Right renal pelvis (tissue), 4 donors: ENCODE measurements at places on chromosomes 16 and 17.
A peak's percentile ranks its signal among the peaks of the same experiment; 100 is the strongest.

GRCh38 chr17:59331929-59332748, 684 bp downstream of the YPEL2 start:
- no peak for DNase-seq

GRCh38 chr17:34219405-34219804, 35.7 kb upstream of the CCL2 start:
- DNase-seq: no peak

DNA sequence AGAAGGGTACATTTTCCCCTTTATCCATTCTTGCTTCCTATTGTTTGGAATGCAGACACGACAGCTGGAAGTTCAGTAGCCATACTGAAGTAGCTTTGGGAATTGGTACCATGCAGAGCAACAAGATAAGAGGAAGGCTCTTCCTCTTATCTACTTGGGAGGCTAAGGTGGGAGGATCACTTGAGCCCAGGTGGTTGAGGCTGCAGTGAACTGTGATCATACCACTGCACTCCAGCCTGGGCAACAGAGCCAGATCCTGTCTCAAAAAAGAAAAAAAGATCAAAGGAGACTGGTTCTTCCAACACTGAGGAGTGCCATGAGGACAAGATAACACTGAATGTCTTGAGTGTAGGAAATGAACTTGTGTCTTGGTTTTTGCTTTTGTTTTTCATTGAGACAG, 16.0 kb upstream of the RANGRF start:
- DNase-seq: no peak

DNA sequence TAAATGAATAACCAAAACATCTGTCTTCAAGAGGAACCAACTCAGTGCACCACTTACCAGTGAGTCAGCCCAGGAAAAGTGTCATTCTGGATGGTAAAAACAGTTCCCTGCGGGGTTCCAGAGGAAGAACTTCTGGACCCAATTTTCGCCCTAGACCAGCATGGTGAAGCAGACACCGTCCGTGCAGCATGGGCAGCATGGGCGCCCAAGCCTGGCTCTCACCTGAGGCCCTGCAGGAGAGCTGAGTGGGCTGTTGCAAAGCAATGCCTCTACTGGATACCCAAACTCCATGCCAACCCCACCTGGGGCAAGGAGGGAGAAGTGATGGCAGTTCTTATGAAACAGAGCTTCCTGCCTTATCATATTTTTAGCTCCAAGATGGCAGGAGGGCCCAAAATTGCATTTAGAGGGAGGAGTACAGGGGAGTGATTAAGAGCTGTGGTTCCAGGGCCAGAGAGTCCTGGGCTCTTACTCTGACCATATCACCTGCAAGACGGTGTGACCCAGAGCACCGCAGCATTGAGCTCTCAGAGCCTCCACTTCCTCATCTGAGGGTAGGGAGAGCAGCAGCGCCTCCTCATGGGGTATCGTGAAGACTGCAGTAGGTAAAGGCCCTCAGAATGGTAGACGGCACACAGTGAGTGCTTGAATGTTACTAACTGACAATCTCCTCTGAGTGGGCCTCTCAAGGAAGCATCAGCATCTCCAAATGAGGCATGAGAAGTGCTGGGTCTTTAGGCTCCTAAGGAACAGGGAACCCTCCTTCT, 16.6 kb upstream of the INPP5K start:
- no peak for DNase-seq

DNA sequence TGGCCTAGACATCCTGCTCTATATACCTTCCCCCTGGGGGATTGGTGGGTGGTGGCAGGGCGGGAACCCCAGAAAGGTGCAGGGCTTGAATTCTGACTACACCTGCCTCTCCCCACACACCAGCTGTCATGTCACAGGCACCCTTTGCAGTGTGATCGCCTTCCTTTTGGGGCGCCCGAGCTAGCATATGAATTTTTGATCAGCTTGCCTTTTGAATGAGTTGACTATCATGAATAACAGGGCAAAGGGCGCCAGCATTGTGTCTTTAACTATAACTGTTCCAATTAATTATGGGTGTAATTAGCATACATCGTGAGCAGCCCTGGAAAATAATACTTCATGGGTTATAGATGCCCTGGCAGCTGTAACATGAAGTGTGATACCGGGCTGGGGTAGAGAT, 72.7 kb downstream of the CYLD start:
- no peak for DNase-seq

DNA sequence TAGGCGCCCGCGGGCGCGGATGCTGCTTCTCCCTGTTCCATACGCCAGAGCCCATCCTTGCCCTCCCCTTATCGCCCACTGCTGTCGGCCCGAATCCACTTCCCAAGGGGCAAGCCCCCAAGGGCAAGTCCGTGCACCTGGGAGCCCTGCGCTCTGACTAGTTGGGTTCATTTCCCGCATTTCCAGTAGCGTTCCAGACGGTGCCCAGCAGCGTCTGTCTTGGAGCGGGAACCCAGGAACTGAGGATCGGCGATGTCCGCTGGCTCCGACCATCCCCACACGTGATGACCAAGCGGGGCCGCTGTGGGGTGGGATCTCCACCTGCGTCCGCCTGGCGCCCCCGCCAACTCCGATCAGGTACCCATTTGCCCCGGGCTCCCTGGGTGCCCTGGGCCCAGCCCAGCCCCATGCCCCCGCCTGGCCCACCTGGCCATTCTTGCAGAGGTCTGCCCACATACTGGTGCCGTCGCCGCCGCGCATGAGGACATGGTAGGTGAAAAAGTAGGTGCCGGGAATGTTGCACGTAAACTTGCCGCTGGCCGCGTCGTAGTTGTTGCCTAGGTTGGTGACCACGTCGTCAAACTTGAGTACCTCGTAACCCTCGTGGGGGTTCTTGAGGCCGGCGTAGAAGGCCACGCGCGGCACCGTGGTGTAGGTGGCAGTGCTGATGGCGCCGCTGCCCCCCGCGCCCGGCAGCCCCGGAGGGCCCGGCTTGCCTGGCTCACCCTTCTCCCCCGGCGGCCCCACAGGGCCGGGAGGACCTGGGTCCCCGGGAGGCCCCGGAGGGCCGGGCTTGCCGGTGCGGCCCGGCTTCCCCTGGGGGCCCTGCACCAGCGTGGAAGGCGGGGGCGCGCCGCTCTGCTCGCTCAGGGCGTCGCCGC, 837 bp downstream of the C1QL1 start:
- no peak for DNase-seq

- no peak for DNase-seq
These were observed at the start of gene SEPTIN1 for GRCh38 chr16:30382111-30382881. Gene SEPTIN1 (minus strand): TSS chr16:30382561. CDS start chr16:30382542, 19 bp downstream.

DNA sequence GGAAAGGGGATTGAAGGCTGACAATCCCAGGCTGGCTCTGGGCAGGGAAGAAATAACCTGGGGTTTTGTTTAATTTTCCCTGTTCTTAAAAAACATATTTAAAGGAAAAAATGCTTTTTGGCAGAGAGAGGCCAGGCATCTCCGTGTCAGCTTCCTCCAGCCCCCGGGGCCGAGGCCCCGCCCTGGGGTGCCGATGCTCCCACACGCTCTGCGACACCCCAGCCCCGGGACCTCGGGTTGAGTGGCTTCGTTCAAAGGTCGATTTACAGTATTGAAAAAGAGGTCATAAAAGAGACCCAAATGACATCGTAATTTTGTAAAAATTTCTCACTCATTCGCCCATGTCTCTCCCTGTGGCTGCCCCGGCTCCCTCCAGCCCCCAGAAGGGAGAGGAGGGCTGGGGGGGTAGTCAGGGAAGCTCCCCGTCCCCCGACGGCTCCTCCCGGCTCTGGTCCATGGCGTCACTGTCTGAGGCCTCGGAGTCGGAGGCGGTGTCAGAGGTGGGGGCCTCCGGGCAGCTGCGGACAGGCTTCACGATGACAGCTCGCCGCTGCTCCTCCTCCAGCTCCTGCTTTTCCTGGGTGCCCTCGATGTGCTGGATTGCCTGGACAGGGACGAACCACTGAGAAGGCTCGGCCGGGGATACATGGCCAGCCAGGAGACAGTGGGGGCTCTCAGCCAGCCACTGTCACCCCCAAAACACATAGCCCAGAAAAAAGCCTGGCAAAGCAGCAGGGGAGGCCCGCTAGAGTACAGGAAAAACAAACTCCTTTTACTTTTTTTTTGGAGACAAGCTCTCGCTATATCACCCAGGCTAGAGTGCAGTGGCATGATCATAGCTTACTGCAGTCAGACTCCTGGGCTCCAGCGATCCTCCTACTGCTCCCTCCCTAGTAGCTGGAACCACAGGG, 14.9 kb downstream of the TFAP4 start:
- DNase-seq: no peak

DNA sequence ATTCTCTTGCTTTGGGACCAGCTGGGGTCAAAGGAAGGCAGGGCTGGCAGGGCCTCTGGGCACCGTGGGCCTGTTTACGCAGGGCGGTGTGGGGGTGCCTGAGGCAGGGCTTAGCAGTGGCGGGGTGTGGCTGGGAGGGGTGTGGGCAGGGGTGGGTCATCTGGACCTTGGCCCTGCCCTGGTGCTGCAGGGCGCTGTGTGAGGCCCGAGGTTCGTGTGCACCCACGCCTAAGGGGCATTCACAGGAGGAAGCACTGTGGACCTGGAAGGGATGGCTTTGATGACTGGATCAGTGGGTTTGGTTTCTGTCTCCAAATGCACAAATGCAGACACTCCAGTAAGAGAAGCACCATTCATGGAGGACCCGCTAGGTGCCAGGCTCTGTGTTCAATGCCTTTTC, 37.3 kb downstream of the BCO1 start:
- DNase-seq: no peak

GRCh38 chr17:71516149-71516548, 604.7 kb upstream of the SOX9 start:
- DNase-seq: no peak

DNA sequence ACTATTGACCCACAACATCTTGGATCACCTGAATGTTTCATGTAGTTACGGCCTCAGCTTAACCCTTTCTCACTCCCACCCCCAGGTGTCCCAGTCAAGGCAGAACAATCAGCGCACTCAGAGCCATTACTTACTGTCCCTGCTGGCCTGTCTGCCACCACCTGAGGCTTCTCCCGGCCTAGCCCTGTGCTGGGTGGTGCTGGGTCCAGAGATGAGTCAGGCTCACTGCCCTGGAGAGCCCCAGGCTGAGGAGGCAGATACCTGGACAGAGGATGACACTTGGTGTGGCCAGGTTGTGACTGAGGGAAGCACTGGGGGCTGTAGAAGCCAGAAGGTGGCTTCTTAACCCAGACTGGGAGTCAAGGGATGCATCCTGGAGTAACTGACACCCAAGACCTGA, 4.0 kb upstream of the SLC5A2 start:
- no peak for DNase-seq

DNA sequence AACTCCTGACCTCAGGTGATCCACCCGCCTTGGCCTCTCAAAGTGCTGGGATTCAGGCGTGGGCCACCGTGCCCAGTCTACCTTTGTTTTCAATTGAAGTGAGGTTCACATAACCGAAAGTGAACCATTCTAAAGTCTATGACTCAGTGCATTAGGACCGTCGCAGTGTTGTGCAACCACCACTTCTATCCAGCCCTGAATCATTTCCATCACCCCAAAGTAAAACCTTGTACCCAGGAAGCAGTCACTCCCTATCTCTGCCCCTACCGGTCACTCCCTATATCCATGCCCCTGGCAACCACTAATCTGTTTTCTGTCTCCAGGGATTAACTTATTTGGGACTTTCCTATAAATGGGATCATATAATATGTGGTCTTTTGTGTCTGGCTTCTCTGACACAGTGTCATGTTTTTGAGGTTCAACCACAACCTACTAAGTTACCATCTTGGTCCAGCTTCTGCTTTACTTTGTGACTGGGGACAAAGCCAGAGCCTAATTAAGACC, 28.3 kb upstream of the CDC42EP4 start:
- no peak for DNase-seq

DNA sequence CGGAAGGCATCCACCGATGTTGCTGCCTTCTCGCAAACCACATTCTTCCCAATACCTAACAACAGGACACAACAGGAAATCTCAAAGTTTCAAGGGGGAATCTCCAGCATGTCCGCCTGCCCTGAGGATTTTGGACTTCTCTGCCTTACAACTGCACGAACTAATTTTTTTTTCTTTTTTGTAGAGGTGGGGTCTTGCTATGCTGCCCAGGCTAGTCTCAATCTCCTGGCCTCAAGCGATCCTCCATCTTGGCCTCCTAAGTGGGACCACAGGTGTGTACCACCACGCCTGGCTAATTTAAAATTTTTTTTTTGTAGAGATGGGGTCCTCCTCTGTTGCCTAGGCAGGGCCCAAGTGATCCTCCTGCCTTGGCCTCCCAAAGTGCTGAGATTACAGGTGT, 9.4 kb downstream of the C16orf86 start:
- no peak for DNase-seq

DNA sequence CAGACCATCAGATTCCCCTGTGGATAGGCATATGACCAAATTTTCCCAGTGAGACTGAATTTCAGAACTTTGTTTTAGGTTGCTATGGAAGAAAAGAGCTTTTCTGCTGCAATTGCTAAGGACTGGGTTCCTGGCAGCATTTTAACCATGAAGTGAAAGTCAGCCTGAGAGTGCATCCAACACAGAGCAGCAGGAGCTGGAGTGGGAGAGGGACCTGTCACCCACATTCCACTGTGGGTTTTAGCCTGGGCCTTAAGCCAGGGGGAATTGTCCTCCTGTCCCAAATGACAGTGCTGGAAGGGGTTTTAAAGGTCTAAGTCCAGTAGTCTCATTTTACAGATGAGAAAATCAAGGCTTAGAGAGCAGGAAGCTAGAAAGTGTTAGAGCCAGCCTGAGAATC, 203.5 kb upstream of the N4BP1 start:
- DNase-seq: no peak

DNA sequence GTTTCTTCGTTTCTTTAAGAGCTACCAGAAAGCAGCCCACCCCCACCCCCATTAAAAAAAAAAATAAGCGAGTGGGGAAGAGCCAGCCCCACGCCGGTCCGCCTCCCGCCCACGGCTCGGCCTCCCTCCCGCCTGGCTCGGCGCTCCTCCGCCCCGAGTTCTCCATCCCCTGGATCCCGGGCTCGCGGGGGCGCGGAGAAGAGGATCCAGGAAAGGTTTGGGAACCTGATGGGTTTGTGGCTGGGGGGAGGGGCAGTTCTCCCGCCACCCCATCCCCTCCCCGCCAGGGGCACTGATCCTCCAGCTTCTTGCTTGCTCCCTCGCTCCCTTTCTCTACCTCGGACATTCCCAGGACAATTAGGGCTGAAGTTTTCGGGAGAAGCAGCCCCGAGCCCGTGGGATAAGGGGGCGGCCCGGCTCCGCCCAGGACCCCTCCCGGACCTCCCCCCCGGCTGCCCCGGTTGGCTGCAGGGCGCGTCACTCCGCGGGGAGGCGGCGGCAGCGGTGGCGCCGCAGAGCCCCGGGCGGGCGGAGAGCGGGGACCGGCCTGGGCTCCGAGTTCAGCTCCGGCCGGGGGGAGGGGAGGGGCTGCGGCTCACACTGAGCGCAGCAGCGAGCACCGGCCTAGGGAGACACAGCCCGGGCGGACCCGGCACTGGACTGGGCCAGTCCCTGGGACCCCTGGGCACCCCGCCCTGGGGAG, 1.0 kb upstream of the SALL1 start:
- peak; percentile 88 for DNase-seq

DNA sequence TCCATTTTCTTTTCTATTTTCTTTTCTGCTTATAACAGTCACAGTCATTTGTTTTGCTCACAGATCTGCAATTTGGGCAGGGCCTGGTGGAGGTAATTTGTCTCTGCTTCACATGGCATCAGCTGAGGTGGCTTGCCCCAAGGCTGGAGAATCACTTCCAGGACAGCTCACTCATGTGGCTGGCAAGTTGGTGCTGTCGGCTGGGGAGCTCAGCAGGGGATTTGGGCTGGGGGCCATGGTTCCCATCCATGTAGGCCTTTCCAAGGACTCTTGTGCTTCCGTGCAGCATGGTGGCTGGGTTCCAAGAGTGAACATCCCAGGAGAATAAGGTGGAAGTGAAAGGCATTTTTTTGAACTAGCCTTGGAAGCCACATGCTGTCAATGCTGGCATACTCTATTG, 85.7 kb downstream of the MGAT5B start:
- DNase-seq: no peak
